NCI-H446 treated with DMSO at 0.1 percent for 48 hours (cell line): ENCODE measurements at places on chromosomes 7 and 10.

- DNase-seq: no peak
These were observed 83.0 kb downstream of the SGMS1 start for GRCh38 chr10:50540826-50541122.

DNA sequence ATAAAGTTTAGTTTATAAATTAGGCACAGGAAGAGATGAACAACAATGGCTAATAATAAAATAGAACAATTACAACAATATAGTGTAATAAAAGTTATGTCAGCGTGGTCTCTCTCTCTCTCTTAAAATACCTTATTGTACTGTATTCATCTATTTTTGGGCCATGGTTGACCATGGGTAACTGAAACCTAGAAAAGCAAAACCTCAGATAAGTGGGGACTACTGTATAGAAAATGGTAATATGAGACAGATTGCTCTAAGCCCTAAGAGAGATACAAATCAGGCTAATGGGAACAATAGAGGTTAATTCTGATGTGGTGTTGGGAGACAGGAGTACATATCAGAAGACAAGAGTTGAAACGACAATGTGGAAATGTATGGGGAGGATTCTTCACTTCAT, 86.2 kb downstream of the ZNF365 start:
- DNase-seq: no peak

DNA sequence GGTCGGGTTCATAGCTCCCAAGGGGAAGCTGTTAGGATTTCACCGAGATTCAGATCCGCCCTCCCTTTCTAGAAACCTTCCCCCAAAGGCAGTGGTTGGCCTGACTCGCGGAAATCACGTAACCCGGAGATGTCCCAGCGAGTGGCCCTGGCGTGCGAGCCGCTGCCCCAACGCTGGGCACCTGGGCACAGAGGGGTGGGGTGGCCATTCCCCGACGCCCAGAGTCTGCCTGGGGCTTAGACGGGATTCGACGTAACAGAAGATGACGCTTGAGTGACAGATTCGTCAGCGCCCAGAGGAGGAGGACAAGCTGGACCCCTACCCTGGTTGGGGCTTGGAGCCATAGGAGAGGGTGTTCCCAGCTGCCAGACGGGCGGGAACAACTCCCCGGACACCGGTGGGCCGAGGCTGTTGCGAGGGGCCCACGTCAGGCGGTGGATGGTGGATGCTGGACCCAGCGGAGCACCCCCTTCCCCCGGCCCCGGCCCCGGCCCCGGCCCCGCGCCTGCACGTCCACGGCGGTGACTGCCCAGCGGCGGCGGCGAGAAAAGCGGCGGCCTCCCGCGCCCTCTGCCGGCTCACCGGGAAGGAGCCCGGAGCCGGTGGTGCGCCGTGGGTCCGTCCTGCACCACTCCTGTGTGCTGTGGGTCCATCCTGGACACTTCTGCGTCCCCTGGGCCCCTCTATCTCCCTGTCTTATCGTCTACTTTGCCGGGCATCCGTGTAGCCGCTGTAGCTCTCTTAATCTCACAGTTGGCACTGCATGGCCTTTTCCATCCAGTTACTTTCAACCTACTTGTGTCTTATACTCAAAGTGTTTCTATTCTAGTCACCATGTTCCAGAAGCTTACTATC, 35.4 kb upstream of the KNDC1 start:
- no peak for DNase-seq

DNA sequence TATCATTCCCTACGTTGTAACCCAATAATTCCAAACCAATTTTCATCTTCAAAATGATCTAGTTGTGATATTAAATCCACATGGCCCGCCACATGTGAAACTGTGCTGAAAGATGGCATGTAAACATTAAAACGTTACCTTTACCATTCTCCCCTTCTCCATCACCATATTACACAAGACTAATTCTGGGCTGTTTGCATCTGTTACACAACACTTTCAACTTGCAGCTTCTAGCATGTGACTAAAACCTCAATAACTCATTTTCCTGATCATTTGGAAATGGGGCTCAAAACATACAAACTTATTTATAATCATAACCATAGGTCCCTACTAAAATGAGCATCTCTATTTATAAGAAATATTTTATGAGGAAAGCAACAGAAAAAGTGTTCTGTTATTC, 4.7 kb downstream of the MTERF1 start:
- DNase-seq: no peak

DNA sequence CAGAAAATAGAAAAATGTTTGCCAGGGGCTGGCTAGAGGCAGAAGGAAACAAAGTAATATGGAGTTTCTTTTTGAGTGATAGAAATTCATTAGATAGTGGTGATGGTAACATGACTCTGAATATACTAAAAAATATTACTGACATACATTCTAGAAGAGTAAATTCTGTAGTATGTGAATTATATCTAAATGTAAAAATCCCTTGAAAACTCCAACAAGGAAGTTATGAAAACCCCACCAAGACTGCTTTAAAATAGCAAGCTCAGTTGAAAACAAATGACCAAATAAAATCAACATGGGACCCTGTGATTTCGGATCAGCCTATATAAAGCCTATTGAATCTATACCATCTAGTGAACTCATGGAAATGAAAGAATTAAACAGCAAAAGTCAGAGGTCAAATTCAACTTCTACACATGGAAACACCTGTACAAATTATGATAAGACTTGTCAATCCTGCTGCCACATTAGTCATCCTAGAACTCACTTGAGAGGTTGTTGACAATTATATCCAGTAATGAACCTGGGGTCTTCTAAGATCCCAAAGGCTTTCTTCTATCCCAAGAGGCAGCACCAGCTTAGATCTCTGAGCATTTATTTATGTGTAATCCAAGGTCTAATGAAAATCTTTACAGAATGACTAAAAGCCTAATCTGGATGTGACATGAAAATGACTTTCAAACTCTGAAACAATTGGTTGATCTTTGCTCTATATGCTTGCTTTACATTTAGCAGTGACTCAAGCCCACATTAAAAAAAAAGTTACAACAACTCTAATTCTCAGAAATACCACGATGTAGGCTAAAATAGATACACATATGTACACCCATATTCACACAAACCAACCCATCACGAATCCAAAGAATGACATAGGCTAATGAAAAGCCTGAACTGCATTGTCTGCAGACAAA, 59.3 kb downstream of the OSBPL3 start:
- DNase-seq: no peak

DNA sequence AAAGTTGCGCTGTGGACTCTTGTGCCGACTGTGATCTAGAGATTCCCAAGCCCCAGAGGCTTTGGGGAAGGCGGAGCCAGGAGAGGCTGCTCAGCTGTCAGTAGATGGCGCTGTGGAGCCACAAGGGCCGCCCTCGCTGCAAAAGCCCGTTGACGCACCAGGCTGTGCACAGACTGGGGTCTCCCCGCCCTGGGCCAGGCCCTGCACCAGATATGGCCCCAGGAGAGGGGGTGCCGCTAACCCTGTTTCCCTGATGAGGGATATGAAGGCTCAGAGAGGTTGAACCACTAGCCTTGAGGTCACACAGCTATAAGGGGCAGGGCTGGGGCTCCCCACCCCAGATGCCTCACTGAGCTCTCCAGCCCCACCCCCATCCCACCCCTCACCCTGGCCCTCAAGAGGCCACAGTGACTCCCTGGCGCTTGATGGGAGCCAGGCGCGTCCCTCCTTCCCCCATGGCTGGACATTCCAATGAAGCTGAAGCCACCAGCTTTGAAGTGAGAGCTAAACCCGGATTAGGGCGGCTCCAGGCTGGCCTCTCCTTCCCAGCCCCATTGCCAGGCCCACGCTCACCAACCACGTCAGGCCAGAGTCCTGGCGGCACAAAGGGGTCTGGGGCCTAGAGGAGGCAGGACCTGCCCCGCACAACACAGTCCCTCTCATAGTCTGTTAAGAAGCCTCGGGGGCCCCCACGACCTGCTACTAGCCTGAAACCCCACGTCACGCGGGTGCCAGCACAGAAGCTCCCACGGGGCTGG, 26.4 kb downstream of the MYL10 start:
- DNase-seq: peak; percentile 2

- no peak for DNase-seq
These were observed 82.3 kb downstream of the CUL2 start for GRCh38 chr10:35007858-35008301.

GRCh38 chr7:43869867-43870240, 537 bp upstream of the MRPS24 start:
- DNase-seq: no peak

DNA sequence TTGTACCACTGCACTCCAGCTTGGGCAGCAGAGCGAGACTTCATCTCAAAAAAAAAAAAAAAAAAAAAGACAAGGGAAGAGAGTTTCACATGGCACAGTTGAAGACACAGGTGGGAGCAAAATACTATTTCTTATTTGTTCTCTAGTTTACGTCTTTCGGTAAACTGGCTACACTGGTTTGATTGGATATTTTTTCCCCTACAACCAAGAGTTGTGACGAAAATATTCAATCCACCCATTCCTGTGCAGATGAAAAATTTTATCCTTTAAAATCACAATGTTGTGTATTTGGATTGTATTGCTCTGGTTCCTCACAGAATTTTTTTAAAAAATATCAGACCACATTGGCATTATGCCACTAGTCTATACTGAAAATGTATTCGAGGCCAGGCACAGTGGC, 14.5 kb upstream of the ABCC2 start:
- DNase-seq: no peak

GRCh38 chr7:115971506-115971905, 59.1 kb downstream of the TFEC start:
- DNase-seq: no peak

- no peak for DNase-seq
These were observed at the start of gene HK1 for GRCh38 chr10:69278446-69278963. HK1 (plus strand) TSS chr10:69278496.

- no peak for DNase-seq
These were observed 65.9 kb downstream of the FGFR2 start for GRCh38 chr10:121532292-121532864.

- DNase-seq: no peak
These were observed 55.4 kb upstream of the PRSS1 start for GRCh38 chr7:142693911-142694310.

- peak; percentile 1 for DNase-seq
These were observed 43.3 kb upstream of the NFKB2 start for GRCh38 chr10:102352066-102352715.

DNA sequence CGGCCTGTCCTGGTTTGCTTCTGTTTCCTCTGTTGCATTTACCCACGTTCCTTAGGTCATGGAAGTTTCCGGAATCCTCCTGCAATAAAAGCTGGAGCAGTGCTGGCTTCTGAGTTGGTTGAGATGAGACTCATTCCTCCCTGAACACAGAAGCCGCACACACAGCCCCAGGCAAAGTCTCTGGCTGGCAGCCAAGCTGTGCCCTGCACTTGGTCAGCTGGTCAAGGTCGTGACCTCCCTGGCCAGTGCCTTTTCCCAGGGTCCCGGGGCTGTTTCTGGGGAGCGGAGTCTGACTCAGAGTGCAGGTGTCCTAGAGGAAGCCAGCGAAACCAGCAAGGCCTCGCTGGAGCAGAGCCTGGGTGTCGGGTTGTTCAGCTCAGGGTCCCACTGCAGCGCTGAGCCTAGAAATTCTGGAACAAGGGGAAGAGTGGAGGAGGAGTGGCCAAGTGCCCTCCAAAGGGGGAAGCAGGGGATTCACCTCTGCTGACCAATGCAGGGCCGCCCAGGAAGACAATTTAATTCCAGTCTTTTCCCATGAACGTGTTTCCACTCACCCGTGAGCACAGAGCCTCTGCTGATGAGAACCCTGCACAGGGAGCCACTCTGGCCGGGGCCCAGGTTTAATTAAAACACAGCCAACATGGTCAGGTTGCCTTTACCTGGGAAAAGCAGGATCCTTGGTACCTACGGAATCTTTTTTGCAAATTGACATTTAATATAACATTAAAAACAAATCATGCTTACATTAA, 245.5 kb upstream of the PPP2R2D start:
- DNase-seq: no peak

DNA sequence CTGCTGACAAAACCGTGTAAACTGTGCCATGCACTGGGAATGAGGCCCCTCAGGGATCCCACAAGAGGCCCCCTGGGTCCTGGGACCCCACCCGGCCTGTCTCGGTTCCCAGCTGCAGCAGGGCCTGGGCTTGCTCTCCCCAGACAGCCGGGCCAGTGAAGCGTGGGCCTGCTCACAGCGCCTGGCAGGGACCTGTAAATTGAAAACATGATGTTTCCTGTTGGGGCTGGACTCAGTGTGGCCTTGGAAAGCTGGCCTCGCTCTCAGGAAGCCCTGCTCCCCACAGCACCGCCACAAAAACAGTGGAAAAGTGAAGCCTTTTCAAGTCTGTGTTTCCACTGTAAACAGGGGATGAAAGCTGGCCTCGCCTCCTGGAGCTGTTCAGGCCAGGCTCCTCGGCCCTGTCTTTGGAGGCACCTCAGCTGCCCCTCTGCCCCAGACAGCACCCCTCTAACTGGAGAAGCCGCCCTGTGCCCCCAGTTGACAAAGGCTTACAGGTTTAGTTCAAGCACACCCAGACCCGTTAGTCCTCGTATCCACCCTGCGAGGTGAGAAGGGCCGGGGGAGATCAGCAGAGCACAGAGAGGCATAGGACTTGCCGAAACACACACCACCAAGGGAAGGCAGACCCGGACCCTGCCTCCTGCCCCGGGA, 108.3 kb downstream of the ZMIZ1 start:
- no peak for DNase-seq

- DNase-seq: no peak
These were observed 104.3 kb downstream of the KCNMA1 start for GRCh38 chr10:77533146-77533886.

DNA sequence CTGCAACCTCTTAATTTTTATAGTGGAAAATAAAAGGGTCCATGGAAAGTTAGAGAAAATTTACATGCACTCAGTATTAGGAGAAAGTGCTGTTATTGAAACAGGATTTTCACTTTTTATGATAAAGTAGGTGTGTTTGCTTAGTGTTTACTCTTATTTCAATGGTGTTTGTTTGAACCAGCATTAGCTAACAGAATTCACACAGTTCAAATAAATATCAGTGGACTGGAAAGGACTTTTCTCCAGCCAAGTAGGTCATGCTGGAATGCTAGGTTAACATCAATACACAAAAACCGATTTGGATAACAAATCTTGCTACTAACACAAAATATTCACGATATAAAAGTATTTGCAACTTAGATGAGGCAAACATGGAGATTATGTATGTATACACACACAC, 49.4 kb upstream of the BET1 start:
- DNase-seq: no peak

GRCh38 chr10:119701861-119702260, 24.0 kb upstream of the INPP5F start:
- DNase-seq: no peak

- DNase-seq: peak; percentile 60
These were observed 58.2 kb upstream of the SLC25A13 start for GRCh38 chr7:96380111-96380512.

DNA sequence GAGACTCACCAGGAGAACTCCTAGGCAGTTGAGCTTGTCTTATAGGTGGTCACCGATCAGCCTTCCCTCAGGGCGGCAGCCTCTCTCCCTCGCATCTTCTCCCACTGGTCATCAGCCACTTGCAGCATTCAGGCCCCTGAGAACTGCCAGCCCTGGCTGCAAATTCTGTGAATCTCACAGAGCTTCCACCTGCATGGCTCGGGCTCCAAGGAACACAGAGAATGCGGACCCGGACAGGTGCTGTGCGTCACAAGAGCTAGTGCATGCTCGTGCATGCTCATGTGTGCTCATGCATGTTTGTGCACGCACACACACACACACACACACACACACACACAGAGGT, 176.9 kb downstream of the ARHGAP12 start:
- DNase-seq: no peak

GRCh38 chr10:78756604-78757343, 312.0 kb upstream of the ZMIZ1 start:
- DNase-seq: peak; percentile 69
